HL-60 (cell line): ENCODE measurements at places on chromosomes 4 and X.

DNA sequence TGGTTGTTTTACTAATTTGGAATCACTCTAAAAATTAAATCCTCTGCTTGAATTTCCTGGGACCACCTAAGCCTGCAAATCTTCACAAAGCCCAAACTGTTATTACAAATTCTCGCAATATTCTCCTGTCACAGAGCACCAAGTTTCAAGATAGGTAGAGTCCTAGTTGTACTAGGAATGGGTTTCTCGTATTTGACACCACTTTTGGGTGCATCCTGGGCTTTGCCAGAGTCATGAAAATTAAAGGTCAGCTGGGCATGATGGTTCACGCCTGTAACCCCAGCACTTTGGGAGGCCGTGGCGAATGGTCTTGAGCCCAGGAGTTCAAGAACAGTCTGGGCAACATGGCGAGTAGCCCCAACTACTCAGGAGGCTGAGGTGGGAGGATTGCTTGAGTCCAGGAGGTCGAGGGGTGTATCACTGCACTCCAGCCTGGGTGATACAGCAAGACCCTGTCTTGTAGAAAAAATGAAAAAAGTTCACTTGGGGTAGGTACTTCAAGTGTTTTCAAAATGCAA, 30.6 kb upstream of the MANBA start:
- no peak for DNase-seq

GRCh38 chr4:136687596-136687995, 844.7 kb downstream of the PCDH18 start:
- no peak for DNase-seq

DNA sequence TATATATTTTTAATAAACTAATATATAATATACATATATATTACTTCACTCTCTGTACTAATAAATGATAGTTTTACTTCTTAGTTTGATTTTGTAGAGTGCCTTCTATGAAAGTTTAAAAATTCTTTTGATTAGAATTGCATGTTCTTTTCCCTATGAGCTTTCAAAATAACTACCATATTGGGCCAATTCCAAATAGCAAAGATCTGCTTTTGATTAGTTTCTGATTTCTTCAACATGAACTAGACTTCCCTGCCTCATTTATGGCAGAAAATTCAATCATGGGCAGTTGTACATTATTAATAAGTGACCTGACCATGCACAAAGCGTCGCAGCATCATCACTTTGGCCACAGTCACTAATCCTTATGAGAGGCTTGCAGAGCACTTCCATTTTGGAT, 48.9 kb upstream of the TEX13A start:
- DNase-seq = no peak

DNA sequence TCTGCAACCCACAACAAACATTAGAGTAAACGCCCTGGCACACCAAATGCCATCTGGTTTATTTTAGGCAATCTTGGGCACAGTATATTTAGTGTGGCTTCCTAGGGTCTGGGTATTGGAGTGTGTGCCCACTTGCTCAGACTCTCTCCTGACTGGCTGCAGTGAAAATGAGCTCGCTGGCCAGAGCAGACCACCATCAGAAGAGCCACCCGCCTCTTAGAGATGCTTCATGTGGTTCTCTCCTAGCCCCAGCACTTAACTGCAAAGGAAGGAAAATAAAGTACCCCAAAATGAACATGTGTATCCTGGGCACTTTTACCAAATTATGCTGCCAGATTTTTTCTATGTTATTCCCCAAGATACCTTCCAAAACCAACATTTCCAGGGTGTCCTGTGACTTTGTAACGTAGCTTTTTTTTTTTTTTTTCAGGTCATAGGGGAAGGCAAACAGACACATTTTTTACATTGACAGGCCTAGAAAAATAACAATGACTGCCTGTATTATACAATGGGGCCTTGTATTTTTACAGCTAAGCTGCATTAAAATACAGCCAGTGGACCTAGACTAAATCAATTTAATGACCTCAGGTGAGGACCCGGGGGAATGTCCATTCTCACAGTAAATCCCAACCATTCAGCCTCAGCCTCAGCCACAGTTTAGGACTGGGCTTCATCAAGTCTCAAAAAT, 193.7 kb downstream of the RASL11B start:
- no peak for DNase-seq

- DNase-seq = no peak
Observed at GRCh38 chrX:17053502-17053901, 107.0 kb downstream of the REPS2 start.

GRCh38 chr4:181289198-181289597, 954.0 kb upstream of the TENM3 start:
- no peak for DNase-seq
